ENCODE measurements at places on chromosomes 2 and 18. TPM values are rescaled to one million over a fixed set of nuclear protein-coding genes. Genes with fewer than 3 reads are reported as not detected.

SH3YL1 gene
- total RNA-seq, result 24.4 TPM

NEU2 gene
- total RNA-seq, result not detected

- no peaks in the 10 kb centered on the region for H3K27me3 ChIP-seq
- H3K36me3 ChIP-seq, result peaks cover 4% of the 10 kb centered on the region
- H3K4me3 ChIP-seq, result no peak overlapping the region
- H3K4me1 ChIP-seq, result peaks cover 2% of the 10 kb centered on the region
- H3K27ac ChIP-seq, result no peak overlapping the region
These were observed 310.1 kb downstream of the EXOC6B start for GRCh38 chr2:72515696-72516095.

DNA sequence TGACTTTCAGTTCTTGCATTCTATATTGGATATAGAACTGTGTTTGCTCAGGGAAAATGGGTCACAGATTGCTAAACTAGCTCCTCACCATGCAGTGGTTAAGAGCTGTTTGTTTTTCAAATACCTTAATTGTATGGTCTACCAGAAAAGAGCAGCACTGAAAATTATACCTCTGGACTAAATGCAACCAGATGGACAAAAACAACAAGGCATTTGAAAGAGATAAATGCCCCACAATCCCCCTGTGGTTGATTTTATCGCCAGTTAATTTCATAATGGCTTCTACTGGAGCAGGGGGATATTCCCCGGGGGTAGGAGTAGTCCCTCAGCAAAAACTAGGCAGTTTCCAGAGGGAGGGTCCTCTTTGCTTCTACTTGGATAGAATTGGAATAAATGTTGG is 267.9 kb upstream of the TNP1 start:
- H3K27ac ChIP-seq, result no peak overlapping the region
- no peaks in the 10 kb centered on the region for H3K4me1 ChIP-seq

DNA sequence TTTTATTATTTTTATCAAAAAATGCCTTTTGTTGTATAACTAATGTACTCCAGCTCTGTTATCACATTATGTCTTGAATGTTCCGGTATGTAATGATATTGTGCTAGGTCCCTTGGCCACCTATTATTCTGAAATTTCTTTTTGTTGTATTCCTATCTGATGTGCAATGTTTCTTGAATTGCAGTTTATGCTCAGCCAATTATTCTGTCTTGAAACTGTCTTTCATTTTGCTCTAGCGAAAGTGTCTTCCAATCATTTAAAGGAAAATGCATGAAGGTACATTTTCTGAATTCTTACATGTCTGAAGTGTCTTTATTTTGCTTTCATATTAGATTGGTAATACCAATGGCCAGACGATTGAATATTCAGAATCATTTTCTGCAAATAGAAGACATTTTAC is 277.5 kb downstream of the SPAG16 start:
- H3K4me1 ChIP-seq, result no peaks in the 10 kb centered on the region
- no peaks in the 10 kb centered on the region for H3K36me3 ChIP-seq
- DNase-seq, result no peak
- H3K27ac ChIP-seq, result no peak overlapping the region
- H3K27me3 ChIP-seq, result no peaks in the 10 kb centered on the region

DNA sequence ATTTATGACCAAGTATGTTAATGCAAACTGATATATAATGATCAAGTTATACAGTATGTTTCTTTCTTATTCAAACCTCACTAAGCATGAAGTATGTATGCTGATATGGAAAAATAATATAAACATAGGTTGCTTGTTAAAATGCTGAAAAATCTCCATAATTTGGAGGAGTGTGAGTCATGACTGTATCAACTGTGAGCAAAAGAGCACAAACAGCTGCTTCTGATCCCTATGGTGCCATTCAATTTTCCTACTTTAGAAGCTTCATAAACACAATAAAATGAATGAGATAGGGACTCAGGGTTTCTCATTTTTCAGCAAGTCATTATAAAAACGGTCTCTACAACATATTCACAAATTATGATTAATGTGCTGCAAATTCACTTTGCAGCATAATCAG is 129.9 kb upstream of the TFPI start:
- H3K27ac ChIP-seq, result no peak overlapping the region
- H3K27me3 ChIP-seq, result no peaks in the 10 kb centered on the region
- H3K4me1 ChIP-seq, result no peaks in the 10 kb centered on the region
- no peaks in the 10 kb centered on the region for H3K36me3 ChIP-seq
- DNase-seq, result no peak

DNA sequence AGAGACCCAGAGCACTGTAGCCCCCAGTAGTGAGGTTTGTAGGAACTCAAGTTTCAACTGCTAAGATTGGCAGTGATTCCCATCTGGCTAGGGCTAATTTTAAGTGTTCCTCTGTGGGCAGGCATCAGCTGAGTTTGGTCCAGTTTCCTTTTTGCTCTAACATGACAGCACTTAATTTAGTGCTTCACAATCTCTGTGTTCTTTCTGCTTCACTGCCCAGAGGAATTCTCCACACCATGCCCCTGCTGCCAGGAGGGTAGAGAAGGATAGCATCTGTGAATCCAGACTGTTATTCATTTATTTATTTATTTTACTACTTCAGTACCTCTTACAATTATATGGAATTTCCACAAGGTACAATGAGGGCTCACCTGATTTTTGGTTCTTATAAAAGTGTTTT is 549.9 kb upstream of the FSIP2 start:
- H3K27ac ChIP-seq, result no peak overlapping the region
- H3K4me3 ChIP-seq, result no peak overlapping the region
- no peaks in the 10 kb centered on the region for H3K36me3 ChIP-seq

GRCh38 chr2:237177052-237177451 is 91.4 kb downstream of the COPS8 start:
- no peaks in the 10 kb centered on the region for H3K36me3 ChIP-seq
- peaks cover 11% of the 10 kb centered on the region for H3K27me3 ChIP-seq
- H3K4me3 ChIP-seq, result no peak overlapping the region
- no peak for DNase-seq
- H3K4me1 ChIP-seq, result no peaks in the 10 kb centered on the region
- no peak overlapping the region for H3K27ac ChIP-seq

DNA sequence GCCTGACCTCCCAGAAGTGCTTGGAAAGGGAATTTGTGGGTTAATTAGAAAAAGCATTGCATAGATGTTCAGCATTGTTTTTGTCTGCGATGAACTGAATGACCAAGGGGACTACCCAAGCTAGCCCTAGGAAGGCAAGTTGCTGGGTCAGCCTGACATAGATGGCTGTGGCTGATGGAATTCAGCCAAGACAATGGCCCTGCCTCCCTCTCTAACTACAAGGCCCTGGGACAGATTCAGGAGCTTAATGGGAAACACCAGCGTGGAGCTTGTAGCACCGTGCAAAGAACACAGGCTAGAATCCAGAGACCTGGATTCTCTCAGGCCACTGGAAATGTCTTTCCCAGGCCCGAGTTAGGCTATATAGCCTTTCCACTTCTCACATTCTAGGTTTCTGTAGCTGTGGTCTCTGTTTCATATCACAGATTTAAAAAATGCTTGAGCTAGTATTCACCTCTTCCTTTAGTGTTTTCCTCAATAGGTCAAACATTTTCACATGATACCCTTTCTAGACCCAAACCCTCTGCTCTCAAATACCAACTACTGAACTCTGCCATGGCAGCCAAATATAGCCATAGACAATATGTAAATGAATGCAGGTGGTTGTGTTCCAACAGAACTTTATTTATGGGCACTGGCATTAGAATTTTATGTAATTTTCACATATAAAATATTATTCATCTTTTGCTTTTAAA is 294.3 kb upstream of the MEX3C start:
- no peaks in the 10 kb centered on the region for H3K4me1 ChIP-seq
- no peak overlapping the region for H3K4me3 ChIP-seq
- no peak overlapping the region for H3K27ac ChIP-seq
- H3K36me3 ChIP-seq, result no peaks in the 10 kb centered on the region

DNA sequence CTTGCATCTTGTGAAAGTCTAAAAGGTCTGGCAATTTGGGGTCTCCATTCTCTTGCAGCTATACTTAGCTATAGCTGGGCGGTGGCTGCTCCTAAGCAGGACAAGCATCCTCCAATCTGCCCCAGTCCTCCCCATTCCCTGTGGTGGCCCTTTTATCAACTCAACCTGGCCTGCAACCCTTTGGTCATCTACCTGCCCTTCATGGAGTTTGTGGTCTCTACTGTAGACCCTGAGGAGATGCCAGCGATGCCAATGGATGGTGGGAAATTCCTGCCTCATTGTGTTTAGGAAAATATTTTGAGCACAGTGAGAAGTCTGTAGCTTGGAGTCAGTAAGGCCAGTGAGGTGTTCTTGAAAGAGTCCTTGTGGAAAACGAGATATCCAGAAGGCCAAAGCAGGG is 143.4 kb downstream of the CAPN13 start:
- H3K4me3 ChIP-seq, result no peak overlapping the region
- DNase-seq, result no peak
- H3K27ac ChIP-seq, result no peak overlapping the region
- no peaks in the 10 kb centered on the region for H3K27me3 ChIP-seq
- H3K36me3 ChIP-seq, result peaks cover 2% of the 10 kb centered on the region

GRCh38 chr18:68854786-68855391 is 57.0 kb downstream of the CCDC102B start:
- no peak overlapping the region for H3K4me3 ChIP-seq
- H3K4me1 ChIP-seq, result no peaks in the 10 kb centered on the region
- H3K27me3 ChIP-seq, result no peaks in the 10 kb centered on the region
- H3K36me3 ChIP-seq, result no peaks in the 10 kb centered on the region
- H3K27ac ChIP-seq, result no peak overlapping the region

- no peak for DNase-seq
- no peaks in the 10 kb centered on the region for H3K4me1 ChIP-seq
- no peaks in the 10 kb centered on the region for H3K36me3 ChIP-seq
- no peak overlapping the region for H3K4me3 ChIP-seq
- no peak overlapping the region for H3K27ac ChIP-seq
These were observed 513.9 kb upstream of the NXPH2 start for GRCh38 chr2:139293992-139294548.

GRCh38 chr2:231360401-231360800 is 35.1 kb upstream of the B3GNT7 start:
- no peak overlapping the region for H3K4me3 ChIP-seq
- no peaks in the 10 kb centered on the region for H3K27me3 ChIP-seq
- H3K36me3 ChIP-seq, result no peaks in the 10 kb centered on the region
- peaks cover 28% of the 10 kb centered on the region for H3K4me1 ChIP-seq

- no peaks in the 10 kb centered on the region for H3K36me3 ChIP-seq
- DNase-seq, result no peak
- no peaks in the 10 kb centered on the region for H3K27me3 ChIP-seq
- H3K4me1 ChIP-seq, result peaks cover 3% of the 10 kb centered on the region
These were observed 793.8 kb upstream of the FSHR start for GRCh38 chr2:49948091-49948490.

- no peak overlapping the region for H3K4me3 ChIP-seq
- H3K27me3 ChIP-seq, result no peaks in the 10 kb centered on the region
- H3K27ac ChIP-seq, result no peak overlapping the region
- no peak for DNase-seq
These were observed 78.6 kb upstream of the GALNT5 start for GRCh38 chr2:157178874-157179273.

GRCh38 chr2:69811591-69811990 is 17.9 kb upstream of the GMCL1 start:
- no peak for DNase-seq
- H3K27me3 ChIP-seq, result no peaks in the 10 kb centered on the region
- H3K36me3 ChIP-seq, result peaks cover 42% of the 10 kb centered on the region
- no peak overlapping the region for H3K27ac ChIP-seq
- no peak overlapping the region for H3K4me3 ChIP-seq
- H3K4me1 ChIP-seq, result no peaks in the 10 kb centered on the region

DNA sequence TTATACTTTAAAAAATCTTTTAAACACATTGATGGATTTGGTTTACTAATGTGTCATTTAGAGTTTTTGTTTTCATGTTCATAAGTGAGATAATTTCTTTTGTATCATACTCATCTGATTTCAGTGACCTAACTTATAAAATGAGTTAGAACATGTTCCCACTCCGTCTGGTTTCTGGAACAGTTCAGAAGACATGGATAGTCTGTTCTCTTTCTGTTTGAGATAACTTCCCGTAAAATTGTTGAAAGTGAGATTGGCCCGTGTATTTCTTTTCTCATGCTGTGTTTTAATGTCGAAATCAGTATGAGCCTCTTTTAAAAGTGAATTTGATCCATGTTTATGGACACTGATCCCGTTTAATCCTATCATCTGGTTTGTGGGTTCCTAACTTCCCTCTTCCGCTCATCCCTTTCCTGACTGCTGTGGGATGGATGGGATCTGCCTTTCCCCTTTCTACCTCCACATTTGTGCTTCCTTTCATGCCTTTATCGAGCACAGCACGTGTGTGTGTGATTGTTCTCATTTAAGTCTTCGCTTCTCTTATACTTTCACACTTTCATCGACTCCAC is 78.9 kb downstream of the COPS8 start:
- H3K27ac ChIP-seq, result no peak overlapping the region
- DNase-seq, result no peak
- no peaks in the 10 kb centered on the region for H3K36me3 ChIP-seq
- H3K4me3 ChIP-seq, result no peak overlapping the region
- H3K27me3 ChIP-seq, result peaks cover 5% of the 10 kb centered on the region
- no peaks in the 10 kb centered on the region for H3K4me1 ChIP-seq

- H3K36me3 ChIP-seq, result no peaks in the 10 kb centered on the region
- no peak overlapping the region for H3K4me3 ChIP-seq
These were observed 30.6 kb upstream of the CYP1B1 start for GRCh38 chr2:38106405-38107094.

All from activated B cell treated with CpG ODN at 0.5 μM for 24 hours (primary cell).